ENCODE measurements at places on chromosomes 2 and 18. TPM values are rescaled to one million over a fixed set of nuclear protein-coding genes. Genes with fewer than 3 reads are reported as not detected.

DNA sequence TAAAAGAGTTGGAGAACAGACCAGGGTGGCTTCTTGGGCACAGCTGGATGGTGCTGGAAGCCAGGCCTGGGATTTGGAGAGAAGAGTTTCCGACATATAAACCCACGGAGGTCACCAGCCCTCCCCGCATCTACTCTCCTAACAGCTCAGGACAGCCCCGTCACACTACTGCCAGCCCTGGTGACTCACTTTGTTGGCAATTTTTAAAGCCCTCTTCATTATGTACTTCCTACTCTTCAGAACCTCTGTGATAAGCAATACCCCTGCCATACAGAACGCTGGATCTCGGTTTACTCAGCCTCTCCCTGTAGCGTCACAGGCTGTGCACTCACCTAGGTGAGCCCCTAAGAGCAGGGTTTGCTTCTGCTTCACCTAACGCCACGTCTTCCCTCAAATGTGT lies 48.1 kb downstream of the ID2 start:
- DNase-seq: no peak

DNA sequence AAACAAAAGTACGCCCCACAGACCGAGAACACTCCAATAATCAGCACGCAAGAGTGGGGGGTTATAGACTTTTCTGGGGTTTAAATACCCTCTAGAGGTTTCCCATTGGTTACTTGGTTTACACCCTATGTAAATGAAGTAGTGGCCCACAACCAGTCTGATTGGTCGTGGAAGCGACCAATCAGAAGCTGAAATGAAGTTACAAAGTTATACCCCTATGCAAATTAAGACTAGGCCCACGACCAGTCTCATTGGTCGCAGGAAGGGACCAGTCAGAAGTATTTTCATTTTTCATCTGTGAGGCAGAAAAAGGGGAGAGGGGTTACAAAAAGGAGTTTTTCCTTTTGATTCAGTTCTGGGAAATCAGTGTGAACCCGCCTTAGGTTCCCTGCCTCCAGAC lies 55.3 kb upstream of the YWHAQ start:
- DNase-seq: peak; percentile 51

GRCh38 chr18:10062302-10063300 lies 148.8 kb downstream of the VAPA start:
- no peak for DNase-seq

DNA sequence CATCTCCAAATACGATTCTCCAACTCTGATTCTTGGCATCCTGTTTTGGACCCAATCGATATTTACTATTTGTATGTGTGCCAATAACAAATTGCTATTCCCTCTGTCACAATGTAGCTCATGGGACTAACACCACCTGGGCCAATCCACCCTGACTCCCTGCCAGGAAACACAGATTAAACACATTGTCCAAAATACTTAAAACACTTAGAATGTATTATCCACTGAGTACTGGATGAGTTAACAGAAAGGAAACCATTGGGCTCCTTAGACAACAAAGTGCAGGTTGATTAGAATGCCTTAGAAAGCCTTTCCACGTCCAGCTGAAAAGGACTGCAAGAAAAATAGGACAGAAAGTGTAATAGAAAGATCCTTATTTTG lies 79.4 kb upstream of the ARHGAP28 start:
- no peak for DNase-seq

GRCh38 chr2:218877891-218878290 lies 2.8 kb upstream of the WNT10A start:
- DNase-seq: no peak

DNA sequence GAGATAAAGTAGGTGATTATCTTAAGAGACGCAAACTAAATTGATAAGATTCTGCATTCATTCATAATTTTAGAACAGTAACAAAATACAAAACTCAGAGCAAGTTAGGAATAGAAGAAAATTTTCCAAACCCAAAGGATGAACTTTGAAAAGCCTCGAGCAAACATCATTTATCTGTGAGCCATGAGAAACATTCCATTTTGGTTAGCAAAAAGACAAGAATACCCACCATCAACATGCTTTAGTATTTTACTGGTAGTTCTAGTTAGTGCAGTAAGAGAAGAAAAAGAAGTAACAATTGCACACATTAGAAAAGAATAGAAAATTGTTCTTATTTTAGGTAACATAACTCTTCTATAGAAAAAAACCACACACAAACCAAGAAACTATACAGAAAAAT lies 291.3 kb upstream of the TCF4 start:
- no peak for DNase-seq

DNA sequence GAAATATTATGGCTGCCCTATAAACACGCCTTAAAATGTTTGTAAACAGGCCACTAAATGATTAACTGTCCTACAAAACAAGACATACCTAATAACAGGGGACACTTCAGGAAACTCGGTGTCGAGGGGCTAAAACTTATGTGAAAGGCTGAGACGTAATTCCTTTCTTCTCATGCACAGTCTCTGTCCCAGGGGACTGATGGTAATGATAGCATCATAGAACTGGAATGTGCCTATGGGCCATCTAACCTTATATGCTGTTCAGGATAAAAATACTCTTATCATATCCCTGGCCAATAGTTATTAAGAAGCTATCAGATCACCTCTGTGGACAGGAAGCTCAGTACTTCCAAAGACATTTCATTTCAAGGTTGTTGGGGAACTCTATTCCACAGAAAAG lies 252.6 kb upstream of the RASGRP3 start:
- DNase-seq: no peak

- DNase-seq: no peak
These were observed 96.6 kb downstream of the PLB1 start for GRCh38 chr2:28592481-28592880.

DNA sequence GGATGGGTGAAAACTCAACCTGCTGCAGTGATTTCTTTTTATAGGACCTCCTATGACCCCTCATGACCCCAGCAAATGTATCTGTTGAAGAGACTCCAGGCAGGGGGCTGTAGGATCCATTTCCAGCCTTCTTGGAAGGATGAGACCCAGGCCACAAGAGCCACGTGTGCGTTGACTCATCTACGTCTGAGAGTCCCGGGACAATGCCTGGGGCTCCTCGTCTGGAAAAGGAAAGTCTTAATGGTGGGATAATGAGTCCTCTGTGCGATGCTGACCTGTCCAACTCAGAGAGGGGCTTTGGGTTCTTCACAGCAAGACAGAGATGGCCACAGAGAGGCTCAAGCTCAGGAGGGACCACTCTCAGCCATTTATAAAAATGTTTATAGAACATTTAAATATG lies 80.8 kb downstream of the SMIM21 start:
- no peak for DNase-seq

GRCh38 chr2:46461709-46462171 lies 17.6 kb upstream of the TMEM247 start:
- no peak for DNase-seq

- DNase-seq: no peak
These were observed 159.3 kb downstream of the SS18 start for GRCh38 chr18:25931126-25931525.

DNA sequence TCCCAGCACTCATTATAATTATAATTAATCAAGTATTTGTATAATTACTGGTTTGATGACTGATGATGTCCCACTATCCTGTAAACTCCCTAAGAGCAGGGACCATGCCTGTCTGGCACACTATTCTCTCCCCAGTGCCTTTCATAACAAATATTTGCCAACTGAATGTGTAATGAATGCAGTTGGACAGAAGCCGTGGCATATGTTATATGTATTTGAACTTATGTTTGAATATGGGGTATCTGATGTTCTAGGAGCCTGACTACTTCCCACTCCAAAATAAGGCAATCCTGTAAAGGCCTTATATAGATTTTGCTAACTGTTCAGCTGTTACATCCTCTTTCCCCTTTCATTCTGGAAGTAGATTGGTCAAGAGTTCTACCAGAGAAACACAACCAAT lies 19.7 kb downstream of the OSBPL6 start:
- DNase-seq: no peak

DNA sequence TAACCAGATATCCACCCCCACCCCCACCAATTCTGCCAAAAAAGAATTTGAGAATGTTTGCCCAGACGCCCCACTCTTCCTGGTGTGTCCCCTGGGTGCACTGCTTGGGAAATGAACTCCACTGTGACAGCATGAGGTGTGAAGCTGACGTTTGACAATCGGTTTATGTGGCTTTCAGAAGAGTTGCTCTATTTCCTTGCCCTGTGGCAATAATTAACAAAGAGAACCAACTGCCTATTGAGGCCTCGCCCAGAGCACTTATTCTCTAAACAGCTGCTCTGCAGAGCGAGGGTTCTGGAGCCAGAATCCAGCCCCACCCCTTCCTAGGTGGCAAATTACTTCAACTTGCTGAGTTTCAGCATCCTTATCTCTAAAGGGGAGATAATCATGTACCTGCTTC lies 115.8 kb upstream of the SIX3 start:
- DNase-seq: no peak

DNA sequence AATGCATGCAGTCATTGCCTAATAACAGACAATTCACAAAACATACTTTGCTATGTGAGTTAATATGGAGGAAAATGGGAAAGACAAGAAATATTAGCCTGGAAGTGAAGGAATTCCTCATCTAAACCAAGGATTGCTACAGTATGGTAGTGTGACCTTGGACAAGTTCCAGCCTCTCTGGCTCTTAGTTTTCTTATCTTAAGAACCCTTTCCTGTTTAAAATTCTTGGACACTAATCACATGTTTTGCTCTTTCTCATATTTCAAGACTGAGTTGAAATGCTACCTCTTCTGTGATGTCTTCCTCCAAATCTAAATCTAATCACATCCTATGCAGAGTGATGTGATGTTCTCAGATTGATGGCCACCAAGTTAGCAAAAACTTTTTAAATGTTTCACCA lies 20.8 kb upstream of the ADAM23 start:
- no peak for DNase-seq

GRCh38 chr2:25594991-25595390 lies 78.4 kb downstream of the DTNB start:
- DNase-seq: no peak

- DNase-seq: no peak
These were observed 17.1 kb upstream of the SLC39A10 start for GRCh38 chr2:195639959-195640358.

GRCh38 chr18:12408247-12408869 lies 629 bp downstream of the PRELID3A start:
- no peak for DNase-seq

DNA sequence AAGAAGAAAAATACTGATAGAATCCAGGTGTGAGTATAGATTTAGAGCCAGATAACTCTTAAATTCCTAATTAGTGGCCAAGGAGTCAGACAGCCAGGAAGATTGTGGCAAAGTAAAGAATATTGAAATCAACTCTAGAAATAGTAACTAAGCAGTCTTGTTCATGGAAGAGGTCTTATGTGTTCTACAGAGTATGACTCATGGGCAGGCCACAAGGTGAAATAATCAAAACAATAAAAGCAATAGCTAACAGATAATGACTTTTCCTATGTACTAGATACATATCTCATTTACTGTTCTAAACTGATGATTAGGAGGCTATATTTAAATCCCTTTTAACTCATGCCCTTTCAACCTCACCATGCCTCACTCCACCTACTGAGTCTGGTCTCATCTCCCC lies 227.4 kb upstream of the COL3A1 start:
- no peak for DNase-seq

GRCh38 chr2:142462306-142462705 lies 331.5 kb upstream of the LRP1B start:
- DNase-seq: no peak

DNA sequence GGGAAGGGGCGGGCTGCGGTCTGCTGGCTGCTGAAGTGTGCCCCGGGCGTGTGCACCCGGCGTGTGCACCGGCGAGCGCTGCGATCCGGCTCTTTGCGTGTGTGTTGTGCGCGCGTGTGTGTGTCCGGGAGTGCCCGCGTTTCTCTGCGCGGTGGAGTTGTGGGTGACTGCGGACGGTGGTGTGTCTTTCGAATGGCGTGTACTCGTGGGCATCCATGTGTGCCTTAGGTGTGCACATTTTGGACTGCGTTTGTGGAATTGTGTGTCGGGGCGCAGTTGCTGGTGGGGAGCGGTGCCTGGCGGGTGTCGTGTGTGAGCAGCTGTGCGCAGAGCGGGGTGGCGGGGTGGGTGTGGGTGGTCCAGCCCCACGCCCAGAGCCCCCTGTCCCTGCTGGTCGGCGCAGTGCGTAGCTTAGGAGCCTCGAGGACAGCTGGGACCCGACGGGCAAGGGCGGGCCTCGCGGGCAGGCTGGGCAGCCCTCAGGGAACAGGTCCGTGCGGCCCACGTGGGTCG lies 533 bp downstream of the HPCAL1 start:
- peak; percentile 57 for DNase-seq

DNA sequence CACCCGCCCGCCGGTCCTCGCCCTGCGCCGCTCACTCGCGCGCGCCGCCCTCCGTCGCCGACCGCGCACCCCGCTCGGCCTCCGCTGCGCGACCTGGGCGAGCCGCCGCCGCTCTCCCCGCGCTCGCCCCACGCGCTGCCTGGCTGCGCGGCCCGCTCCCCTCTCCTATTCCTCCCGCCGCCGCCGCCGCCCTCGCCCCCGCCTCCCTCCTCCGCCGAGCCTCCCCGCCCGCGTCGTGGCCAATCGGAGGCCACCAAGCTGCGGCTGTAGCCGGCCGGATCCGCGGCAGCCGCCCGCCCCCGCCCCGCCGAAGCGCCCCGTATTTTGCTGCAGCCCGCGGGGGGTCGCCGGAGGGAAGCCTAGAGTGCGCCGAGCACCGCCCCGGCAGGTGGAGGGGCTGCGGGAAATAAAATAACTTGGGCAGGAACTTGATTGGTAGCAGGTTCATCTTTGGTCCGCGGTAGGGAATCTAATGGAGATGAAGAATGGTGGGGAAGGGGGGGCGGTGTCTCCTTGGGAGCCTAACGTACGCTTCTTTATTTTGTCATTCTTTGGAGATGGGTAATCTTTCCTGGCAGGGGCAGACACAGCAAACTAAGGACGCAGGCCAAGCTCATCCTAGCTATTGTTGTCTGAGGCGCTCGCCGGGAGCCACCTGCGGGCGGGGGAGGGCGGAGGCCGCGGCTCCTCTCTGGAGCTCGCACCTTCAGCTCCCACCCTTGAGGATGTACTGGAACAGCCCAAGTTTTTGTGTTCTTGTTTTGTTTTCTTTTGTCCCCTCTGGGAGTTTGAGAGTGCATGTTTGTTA lies 1.1 kb upstream of the CDH2 start:
- DNase-seq: no peak

Gene COLEC11
- 3.3 TPM for polyA plus RNA-seq

Gene HRH4
- polyA plus RNA-seq: not detected

Gene C2orf81
- polyA plus RNA-seq: not detected

Gene PLGLB1
- not detected for polyA plus RNA-seq

Gene NPC1
- polyA plus RNA-seq: 23.4 TPM

Gene DYNAP
- polyA plus RNA-seq: not detected

Gene FIGN
- polyA plus RNA-seq: not detected

Gene CDH20
- polyA plus RNA-seq: not detected

Gene ASXL3
- polyA plus RNA-seq: not detected

Gene GPR17
- polyA plus RNA-seq: not detected

Gene CCDC141
- polyA plus RNA-seq: not detected

Gene SERPINB12
- not detected for polyA plus RNA-seq
